ENCODE measurements at places on chromosomes 3 and 15. TPM values are rescaled to one million over a fixed set of nuclear protein-coding genes. Genes with fewer than 3 reads are reported as not detected.

DNA sequence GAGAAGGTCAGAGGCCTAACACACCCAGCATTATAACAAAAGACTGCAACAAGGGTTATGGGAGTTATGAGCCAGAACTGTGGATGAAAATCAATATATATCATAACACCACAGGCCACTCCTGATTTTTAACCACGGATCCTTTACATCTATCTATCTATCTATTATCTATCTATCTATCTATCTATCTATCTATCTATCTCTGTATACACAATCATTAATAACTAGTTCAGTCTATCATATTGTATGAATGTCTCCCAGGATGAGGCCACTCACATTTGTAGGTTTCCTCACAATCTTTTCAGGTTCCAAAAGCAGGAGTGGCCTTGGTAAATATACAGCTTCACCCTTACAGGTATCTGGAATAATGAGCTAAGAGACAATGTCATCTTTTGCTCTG lies 94.2 kb downstream of the PDCD6IP start:
- DNase-seq: no peak

- no peak for DNase-seq
These were observed 354.4 kb downstream of the ERC2 start for GRCh38 chr3:56113908-56114307.

DNA sequence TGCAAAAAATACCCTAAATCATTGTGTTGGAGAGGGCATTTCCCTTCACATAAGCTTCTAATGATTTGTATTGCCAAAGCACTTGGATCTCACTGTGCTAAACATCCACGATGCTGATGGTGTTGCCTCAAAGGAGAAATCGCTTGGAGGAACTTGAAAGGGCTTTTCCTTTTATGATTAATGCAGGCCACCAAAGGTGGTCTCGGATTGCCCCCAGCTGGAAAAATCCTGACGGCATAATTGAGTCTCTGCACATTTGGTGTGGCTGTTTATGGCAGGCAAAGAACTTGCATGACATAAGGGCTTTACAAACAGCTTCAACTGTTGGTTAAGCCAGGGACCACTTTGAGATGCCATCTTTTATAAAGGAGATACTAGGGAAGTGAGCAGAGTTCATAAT lies 664.0 kb upstream of the ADAMTS9 start:
- DNase-seq: no peak

GRCh38 chr3:48387634-48388033 lies 15.6 kb downstream of the FBXW12 start:
- no peak for DNase-seq

Gene UMPS
- total RNA-seq: 94.6 TPM

GRCh38 chr3:116591236-116591635 lies 118.3 kb upstream of the TUSC7 start:
- no peak for DNase-seq

GRCh38 chr15:51114437-51115119 lies 19.9 kb upstream of the TNFAIP8L3 start:
- no peak for DNase-seq

- DNase-seq: no peak
These were observed 196.7 kb downstream of the EPHA6 start for GRCh38 chr3:97010881-97011657.

GRCh38 chr3:43019006-43019809 lies 40.1 kb downstream of the GASK1A start:
- DNase-seq: no peak

DNA sequence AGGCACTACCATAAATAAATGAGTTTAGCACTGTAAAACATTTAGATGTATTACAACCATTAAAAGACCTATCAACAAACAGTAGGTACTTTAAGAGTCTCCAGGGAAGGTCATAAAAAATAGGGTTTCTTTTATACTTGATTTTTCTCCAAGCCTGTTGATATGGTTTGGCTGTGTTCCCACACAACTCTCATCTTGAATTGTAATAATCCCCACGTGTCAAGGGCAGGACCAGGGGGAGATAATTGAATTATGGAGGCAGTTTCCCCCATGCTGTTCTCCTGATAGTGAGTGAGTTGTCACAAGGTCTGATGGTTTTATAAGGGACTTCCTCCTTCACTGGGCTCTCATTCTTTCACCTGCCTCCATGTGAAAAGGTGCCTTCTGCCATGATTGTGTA lies 468.9 kb upstream of the UBE2E2 start:
- DNase-seq: no peak

Gene APH1B
- 7.8 TPM for total RNA-seq

GRCh38 chr3:165459111-165459510 lies 262.9 kb upstream of the SLITRK3 start:
- no peak for DNase-seq

Gene TNNC1
- total RNA-seq: not detected

DNA sequence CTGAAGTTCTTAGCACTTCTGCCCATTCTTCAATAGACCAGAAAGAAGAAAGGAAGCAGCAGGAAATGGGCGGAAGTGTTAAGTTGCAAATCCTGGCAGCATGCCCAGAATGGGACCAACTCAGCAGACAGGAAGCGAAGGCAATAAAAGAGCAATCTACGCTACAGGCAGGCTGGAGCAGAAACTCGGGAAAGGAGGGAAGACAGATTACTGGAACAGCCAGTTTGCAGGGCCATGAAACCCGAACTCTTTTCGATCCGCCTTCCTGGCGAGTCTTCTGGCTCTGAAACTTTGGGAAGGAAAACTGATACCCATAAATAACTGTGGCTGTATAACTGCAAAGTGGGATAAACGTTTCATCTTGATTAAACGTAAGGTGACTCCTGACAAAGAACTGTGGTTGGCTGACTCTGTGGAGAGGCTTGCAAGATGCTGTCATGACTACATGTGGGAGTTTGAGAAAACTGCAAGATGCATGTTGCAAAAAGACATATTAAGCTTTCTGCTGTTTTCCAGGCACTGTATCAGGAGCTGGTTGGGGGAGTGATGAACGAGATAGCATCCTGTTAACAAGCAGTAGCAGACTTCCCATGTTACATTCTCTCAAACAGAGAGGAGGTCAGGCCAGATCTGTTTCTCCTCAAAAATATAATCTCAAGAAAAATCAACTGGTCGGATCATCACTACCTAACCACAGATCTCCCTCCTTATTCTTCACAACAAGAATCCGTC lies 67.8 kb downstream of the FMN1 start:
- peak; percentile 95 for DNase-seq

Gene ZNF80
- total RNA-seq: not detected

GRCh38 chr3:79973917-79974595 lies 206.3 kb upstream of the ROBO1 start:
- DNase-seq: no peak

DNA sequence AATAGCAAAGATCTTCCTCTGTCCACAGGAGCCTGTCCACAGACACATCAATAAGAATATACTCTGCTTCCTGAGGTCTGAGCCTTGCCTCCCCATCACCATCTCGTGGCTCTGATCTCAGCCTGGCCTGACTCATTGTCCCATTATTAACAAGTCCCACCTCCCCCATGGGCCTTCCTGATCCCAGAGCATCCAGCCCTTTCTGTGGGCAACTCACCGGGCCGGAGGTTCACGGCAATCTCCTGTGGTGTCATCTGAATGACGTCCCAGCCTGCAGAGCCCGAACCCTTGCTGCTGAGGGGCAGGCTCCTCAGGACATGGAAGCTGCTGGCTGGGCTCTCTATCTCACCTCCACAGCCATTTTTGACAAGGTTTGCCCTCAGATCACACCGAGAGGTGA lies 28.1 kb downstream of the ITGB5 start:
- DNase-seq: peak; percentile 82

DNA sequence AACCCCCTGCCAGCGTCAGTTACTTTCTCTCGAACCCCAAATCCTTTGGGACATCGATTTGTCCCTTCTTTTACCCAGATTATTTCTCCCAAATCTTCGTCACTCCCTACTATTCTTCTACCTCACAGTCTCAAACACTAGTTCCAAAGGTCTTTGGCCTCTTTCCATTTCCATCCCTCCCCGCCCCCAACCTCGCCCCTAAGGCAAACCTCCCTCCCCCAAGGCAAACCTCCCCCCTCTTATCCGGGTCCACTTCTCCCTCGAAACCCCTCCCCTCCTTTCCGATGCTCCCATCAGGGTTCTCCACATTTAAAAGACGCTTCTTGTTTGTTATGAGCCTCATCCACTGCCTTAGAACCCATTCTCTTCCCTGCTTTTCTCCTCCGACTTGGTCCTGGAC lies 583 bp downstream of the EAF1 start:
- no peak for DNase-seq

DNA sequence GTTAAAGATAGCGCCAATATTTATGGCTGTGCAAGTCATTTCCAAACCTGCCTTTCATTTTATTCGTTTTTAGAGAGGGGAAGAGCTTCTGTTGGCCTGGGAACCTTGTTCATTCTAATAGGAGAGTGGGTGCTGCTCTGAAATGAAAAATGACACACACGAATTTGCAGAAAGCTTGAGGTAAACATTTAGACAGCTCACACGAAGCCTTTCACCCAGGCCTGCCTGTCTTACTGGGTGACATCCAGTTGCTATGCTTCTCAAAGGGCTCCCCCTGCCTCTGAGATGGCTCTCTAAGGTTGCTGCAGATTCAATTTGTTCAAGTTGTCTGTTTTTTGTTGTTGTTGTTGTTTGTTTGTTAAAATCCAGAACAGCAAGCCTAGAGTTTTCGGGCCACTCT lies 18.2 kb downstream of the PEX5L start:
- DNase-seq: no peak

Gene GPR160
- 5.8 TPM for total RNA-seq

DNA sequence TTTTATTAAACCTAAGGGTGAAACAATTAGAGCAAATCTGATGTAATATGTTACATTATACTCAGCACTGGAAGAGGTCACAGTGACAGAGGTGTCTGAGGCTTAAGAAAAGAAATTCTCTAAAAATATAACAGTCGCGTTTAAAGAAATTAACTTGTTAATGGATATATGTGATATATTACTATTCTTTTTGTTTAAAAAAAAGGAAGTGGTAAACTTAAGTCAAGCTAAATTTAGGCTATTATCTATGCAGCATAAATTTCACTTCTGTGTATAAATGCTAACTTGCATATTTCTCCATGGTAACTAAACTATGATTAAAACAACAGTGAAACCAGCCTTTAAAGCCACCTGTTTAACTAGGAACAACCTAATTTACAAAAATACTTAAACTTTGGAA lies 191.3 kb downstream of the FOXP1 start:
- DNase-seq: no peak

DNA sequence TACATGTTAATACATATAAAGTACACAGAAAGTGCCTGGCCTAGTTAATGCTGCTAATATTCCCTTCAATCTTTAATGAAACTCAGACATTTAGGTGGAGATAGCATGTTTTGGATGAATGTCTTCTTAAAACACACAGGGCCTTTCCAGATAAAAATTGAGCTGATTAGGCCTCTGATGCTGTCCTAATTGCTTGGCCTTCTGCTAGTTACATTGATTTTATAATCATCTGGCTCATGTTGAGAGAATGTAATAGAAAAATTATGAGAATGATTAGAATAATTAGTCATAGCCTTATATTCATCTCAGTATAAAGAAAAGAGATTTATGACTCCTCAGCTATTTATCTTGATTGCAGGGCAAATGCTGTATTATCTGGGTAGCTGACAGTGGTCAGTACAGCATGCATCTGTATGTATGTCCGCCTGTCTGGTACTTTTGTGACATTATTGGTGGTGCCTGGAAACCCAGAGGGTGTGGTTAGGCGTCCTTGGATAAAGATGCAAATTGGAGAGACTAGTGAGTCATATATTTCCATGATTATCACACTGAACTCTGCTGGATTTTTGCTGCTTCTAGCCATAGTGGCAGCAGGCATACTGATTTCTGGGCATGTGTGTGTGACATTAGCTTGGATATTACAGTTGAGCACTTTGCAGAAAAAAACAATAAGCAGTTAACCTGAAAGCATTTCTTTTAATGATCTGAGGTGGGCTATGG lies 120.8 kb downstream of the FEZF2 start:
- no peak for DNase-seq

- DNase-seq: peak; percentile 55
These were observed 136.7 kb downstream of the SMAD6 start for GRCh38 chr15:66838671-66839239.

GRCh38 chr15:83626171-83626802 lies 27.6 kb upstream of the ADAMTSL3 start:
- DNase-seq: peak; percentile 46

DNA sequence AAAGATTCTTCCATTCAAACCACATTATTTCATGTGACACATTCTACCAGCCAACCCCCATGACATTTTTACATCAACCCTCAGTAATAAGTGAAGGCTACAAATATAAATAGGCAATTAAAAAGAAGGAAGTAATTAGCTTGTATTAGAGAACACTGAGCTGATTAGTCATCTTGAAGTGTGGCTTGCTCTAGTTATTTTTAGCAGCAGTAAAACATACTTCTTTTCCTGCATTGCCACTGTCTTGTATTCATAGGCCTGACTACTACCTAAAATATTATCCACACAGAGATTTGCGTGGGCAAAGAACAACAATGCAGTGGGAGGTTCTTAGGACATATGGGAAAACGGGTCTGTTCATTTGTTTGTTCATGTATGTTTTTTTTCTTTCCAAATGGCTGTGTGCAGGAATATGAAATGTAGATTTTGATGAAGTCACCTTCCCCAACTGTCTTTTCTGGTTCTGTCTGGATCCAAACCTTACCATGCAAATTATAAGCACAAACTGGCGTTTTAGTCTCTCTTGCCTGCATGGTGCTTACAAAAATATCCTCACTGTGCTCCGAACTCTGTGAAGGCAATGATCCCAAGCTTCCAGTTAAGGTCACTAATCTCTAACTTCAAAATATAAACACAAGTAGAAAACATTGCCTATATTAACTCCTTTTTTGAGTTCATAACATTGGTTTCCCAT lies 31.5 kb upstream of the TM4SF4 start:
- DNase-seq: peak; percentile 39

Gene ASB14
- not detected for total RNA-seq

DNA sequence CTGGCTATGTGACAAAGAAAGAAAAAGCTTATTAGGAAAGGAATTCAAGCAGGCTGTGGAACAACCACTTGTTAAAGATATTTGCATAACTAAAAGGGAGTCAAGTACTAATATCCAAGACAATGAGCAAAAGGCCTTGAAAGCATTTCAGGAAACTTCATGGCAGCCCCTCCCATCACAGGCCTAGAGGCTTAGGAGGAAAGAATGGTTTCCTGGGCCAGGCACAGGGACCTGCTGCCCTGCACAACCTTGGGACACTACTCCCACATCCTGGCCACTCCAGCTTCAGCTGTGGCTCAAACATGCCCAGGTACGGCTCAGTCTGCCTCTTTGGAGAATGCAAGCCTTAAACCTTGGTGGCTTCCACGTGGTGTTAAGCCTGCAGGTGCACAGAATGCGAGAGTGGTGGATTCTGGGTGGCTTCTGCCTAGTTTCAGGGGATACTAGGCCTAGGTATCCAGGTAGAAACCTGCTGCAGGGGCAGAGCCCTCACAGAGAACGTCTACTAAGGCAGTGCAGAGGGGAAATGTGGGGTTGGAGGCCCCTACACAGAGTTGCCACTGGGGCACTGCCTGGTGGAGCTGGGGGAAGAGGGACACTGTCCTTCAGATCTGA lies 121.6 kb downstream of the OPA1 start:
- no peak for DNase-seq
